ENCODE measurements at places on chromosomes 7 and 10.
A peak's percentile ranks its signal among the peaks of the same experiment; 100 is the strongest.

DNA sequence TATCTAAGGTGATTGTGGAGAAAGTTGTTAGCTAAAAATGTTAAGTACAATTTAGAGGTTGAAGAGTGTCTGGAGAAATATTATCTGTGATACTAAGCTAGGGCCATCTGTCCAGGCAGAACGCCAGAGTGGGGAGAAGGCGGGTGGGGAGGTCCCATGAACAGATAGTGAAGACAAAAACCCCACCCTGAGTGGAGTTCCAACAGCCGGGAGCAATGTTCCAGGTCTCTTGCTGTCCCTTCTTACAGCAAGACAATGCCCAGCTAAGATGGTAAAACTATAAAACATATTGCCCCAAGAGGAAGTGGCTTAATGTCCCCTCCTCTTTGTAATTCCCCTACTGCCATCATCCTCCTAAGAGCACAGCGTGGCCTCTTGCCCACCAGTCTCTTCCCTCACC lies 10.4 kb upstream of the IL15RA start:
- DNase-seq = no peak

DNA sequence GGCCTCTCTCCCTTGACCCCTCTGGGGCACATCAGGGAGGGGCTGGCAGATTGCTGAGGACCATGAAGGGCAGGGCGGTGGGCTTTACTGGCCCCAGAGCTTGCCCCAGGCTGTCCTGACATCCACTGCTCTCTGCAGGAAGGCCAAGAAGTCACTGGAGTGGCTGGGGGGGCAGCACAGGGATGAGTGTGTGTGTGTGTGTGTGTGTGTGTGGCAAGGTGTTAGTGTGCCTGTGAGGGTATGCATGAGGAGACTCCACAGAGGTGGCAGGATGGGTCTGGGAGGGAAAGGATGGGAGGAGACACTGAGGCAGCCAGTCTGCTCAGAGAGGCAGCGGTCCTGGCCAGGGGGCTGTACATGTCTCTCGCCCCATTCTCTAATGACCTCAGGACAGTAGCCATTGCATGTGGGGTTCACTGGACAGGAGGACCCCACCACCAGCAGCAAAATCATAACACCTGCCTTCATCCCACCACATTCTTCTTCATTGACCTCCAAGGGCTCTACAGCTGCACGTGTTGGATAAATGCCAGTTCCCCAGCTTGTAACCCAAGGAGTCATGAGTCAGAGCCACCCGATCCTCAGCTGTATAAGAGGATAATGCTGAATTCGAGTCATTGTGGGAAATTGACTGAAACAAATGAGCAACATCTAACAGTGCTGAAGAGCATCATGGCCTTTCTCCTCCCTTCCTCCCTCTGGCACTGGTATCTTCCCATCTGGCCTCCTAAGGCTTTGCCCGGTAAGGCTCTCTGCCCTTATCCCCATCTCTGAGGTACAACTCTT lies 720.5 kb downstream of the GRID1 start:
- peak; percentile 36 for DNase-seq

DNA sequence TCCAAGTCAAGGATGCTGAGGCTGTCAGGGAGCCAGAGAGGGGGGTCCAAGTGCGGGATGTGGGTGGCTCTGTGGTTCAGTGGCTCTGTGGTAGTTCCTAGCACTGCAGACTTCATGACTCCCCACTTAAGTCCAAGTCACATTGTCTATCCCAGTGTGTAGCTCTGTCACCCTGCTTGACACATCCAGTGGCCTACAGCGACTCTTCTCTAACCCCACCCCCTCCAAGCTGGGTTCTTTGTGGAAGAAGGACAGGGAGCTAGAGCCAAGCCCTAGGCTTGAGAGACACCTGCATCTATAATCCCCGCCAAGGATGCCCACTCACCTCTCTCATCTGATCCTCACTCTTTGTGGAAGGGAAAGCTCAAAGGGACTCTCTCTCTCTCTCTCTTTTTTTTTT lies 57.6 kb downstream of the ADCYAP1R1 start:
- DNase-seq = no peak

DNA sequence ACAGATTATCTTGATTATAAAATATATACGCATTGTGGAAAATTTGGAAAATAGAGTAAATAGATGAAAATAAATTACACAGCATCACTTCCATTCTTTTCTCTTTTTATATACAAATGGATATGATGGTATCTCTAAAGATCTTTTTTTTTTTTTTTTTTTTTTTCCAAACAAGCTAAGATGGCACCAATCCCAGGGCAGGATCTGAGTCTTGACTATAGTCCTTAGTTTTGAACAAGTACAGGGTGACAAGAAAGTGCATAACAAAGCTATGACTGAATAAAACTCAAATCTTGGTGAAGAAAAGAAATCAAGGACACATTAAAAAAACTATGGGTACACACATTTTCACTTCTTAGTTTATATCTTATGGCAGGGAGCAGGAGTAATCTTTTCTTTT lies 42.6 kb upstream of the FAM133B start:
- no peak for DNase-seq

- DNase-seq = no peak
Measured at GRCh38 chr7:33221390-33221789, 92.0 kb downstream of the BBS9 start.

DNA sequence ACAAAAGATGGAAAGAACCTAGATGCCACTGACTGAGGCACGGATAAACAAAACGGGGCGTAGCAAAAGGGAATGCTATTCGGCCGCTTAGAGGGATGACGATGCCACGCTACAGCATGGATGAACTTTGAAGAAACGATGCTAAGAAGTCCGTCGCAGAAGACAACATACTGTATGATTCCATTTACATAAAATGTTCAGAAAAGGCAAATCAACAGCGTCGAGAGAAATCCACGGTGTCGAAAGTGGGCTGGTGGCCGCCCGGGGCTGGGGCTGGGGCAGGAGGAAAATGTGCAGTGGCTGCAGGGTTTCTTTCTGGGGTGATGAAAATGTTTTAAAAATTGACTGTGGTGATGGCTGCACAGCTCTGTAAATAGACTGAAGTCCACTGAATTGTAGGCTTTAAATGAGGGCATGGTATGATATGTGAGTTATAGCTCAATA lies 24.1 kb downstream of the GNA12 start:
- DNase-seq = no peak

GRCh38 chr7:117225536-117225935 lies 97.3 kb downstream of the WNT2 start:
- no peak for DNase-seq

DNA sequence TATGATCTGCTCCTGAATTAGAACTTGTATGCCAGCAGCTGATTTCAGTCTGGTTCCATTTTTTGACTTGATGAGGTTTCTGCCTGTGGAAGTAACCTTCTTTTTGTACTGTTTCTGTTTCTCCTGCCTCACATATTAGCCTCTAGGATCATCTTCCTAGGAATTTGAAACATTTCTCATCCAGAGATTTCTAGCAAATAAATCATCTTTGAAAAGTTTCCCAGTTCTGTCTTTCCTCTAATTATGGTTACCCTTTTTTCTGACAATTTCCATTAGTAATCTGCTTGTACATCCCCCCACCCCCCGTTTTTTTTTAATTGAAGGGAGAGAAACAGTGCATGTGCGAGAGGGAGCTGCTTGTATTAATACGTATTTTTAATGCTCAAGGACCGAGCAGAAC lies 92.2 kb downstream of the NRF1 start:
- DNase-seq = no peak

DNA sequence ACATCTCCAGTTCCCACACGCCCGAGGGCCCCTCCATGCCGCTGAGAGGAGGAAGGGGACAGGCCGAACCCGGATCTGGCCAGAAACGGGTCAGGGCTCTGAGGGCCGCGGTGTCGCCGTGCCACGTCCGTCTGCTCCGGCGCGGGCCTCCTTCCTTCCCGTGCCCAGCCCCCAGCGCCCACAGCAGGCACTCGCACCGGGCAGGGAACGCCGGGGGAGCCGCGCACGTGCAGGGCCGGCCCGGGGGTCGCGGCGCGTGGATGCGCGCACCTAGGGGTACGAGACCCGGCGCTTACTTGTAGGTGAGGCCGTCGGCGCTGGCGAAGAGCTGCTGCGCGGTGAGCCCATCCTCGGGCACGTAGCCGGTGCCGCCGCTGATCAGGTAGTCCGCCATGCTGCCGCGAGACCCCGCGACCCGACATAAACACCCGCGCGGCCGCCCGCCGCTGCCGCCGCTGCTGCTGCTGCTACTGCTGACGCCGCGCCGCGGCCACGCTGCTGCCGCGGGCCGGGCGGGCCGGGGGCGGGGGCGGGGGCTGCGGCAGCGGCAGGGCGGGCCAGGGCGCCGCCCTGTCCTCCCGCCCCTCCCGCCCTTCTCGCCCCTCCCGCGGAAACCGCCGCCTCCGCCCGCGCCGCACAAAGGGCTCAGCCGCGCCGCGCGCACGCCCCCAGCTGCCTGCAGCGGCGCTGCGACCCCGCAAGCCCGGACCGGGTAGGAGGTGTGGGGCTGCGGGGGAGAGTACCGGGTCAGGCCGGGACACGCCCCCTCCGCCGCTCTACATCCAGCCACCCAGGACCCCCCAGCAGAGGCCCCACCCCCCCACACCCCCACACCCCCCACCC lies 4.1 kb downstream of the IMPDH1 start:
- DNase-seq = no peak

DNA sequence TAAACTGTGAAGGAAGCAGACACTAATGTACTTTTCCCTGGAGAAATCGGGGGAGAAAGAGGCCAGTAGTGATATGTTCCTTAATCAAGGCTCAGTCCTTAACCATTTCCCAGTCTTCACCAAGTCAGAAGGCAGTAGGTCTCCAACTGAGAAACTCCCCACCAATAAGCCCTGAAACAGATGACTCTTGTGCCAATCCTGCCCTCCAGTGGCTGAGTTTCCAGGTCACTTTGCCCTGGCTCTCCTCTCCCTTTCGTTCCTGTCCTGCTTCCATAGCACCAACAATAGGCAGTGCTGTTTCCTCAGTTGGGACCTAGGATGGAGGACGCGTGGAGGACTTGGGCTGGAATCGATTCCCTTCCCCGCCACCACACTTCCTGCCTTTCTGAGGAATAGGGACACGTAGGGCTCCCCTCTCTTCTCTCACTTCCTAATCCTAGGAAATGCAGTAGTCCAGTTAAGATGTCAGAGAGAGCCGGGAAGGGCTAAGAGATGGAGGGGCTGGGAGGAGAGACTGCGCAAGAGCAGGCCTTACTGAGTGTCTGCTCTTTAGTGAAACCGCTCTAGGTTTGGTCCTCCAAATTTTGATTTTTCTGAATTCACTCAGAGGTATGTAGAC lies 23.4 kb downstream of the ATOH7 start:
- DNase-seq = peak; percentile 72

DNA sequence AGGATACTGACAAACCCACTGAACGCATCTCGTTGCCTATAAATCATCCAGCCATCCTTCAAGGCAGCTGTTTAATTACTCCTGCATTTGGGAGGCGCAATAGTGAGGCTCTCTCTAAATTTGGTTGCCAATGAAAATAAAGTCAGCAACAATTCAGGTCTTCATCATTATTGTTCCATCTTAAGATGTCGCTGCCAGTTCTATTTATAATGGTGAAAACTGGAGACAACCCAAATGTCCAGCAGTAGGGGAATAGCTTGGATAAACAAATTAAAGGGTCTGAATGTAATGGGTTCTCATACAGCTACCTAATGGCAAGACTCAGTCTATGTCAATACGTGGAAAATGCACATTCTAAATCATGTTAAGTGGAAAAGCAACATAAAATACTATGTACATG lies 120.1 kb upstream of the PLXNA4 start:
- DNase-seq = no peak

- DNase-seq = no peak
Measured at GRCh38 chr7:159007996-159008389, 136.7 kb downstream of the VIPR2 start.

GRCh38 chr7:13908667-13909397 lies 80.6 kb downstream of the ETV1 start:
- DNase-seq = no peak

DNA sequence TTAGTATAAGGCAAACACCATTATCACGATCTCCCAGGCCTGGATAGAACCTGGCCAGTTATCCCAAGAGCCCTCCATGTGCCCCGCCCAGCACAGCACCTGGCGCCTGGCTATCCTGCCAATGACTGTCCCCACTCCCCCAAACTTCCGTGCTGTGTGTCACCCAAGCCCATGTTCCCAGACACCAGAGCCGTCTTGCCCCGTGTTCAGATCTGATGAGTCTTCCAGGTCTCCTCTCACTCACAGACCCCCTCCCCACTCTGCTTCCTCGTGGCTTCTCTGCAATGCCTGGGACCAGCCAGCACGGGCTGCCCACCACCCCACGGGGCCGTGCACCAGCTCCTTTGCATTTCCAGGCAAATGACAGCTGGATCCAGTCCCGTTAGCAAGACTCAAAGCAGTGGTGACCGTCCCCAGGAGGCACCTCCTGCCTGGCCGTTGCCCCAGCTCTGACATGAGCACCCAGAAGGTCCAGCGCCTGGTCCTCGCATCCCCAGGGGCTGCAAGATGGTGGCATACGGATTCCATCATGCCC lies 43.8 kb upstream of the INPP5A start:
- DNase-seq = no peak

GRCh38 chr10:132230557-132231210 lies 43.9 kb downstream of the DPYSL4 start:
- no peak for DNase-seq

GRCh38 chr10:59324597-59324996 lies 37.8 kb downstream of the FAM13C start:
- no peak for DNase-seq

DNA sequence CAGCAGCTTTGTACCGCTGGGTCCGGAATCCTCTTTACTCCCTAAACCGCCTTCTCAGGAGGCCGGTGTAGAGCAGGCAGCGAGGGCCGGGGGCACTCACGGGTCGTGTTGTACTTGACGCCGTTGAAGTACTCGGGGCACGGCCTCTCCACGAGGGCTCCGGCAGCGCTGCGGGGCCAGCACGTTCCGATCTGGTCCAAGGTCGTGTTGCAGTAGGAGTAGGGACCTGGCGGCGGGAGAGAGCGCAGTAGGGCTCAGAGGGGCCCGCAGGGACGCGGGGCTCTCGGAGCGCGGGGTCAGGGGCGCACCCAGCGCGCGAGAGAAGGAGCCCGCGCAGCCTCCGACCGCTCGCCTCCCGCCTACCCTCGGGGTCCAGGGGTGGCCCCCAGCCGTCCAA lies 443 bp downstream of the CRHR2 start:
- no peak for DNase-seq

GRCh38 chr10:63210611-63211196 lies 77.6 kb downstream of the NRBF2 start:
- DNase-seq = no peak

Measured in head of caudate nucleus (tissue), 42 donors.